ENCODE measurements at places on chromosomes 5 and 9. TPM values are rescaled to one million over a fixed set of nuclear protein-coding genes. Genes with fewer than 3 reads are reported as not detected.

Gene FBXL17
- 27.7 TPM for total RNA-seq

Gene CCNG1
- total RNA-seq = 82.5 TPM

Gene GCNT4
- 16.6 TPM for total RNA-seq

Gene RPP25L
- total RNA-seq = 6.7 TPM

Gene MAP1B
- 0.12 TPM for total RNA-seq

Gene CMYA5
- total RNA-seq = 0.10 TPM

Gene HMCN2
- not detected for total RNA-seq

Gene GRM6
- total RNA-seq = not detected

Gene PCDHA11
- total RNA-seq = not detected

Gene ENTPD2
- total RNA-seq = not detected

Gene FOXD4L6
- not detected for total RNA-seq

Gene SYK
- 0.81 TPM for total RNA-seq

DNA sequence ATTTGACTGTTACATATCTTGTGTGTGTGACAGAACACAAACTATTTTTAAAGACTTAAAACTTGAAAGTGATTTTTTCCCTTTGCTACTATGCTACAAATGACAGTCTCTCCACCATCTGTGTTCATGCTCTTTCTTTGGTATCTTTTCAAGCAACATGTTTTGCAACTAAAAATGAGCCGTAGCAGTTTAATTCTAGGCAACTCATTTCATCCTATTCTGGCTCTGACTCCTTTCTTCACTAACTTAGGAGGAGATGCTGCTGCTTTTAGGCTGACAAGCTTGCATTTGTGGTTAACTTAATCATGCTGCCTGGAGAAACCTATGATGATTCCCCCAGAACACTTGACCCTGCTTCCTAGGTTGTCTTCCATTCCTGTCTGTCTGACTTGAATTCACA, 100.6 kb downstream of the HACD4 start:
- H3K36me3 ChIP-seq = peaks cover 3% of the 10 kb centered on the region
- no peak overlapping the region for H3K27ac ChIP-seq
- no peak overlapping the region for H3K4me3 ChIP-seq
- H3K27me3 ChIP-seq = no peaks in the 10 kb centered on the region
- DNase-seq = no peak

DNA sequence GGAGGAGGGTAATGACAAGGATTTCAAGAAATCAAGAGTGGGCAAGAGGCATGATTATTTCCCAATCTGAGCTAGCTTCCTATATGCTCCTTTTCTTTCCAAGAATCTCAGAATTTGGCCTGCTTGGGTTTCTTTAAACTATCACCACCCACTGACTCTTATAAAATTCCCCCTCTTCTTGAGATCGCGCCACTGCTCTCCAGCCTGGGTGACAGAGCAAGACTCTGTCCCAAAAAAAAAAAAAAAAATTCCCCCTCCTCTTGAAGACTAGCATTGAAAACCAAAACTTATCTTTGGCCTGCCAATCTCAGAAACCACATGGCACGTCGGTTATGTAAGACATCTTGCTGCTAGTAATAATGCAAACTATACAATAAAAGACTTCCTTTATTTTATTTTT, 3.4 kb upstream of the DMXL1 start:
- no peaks in the 10 kb centered on the region for H3K36me3 ChIP-seq
- H3K4me3 ChIP-seq = no peak overlapping the region
- no peak for DNase-seq
- H3K27ac ChIP-seq = no peak overlapping the region

DNA sequence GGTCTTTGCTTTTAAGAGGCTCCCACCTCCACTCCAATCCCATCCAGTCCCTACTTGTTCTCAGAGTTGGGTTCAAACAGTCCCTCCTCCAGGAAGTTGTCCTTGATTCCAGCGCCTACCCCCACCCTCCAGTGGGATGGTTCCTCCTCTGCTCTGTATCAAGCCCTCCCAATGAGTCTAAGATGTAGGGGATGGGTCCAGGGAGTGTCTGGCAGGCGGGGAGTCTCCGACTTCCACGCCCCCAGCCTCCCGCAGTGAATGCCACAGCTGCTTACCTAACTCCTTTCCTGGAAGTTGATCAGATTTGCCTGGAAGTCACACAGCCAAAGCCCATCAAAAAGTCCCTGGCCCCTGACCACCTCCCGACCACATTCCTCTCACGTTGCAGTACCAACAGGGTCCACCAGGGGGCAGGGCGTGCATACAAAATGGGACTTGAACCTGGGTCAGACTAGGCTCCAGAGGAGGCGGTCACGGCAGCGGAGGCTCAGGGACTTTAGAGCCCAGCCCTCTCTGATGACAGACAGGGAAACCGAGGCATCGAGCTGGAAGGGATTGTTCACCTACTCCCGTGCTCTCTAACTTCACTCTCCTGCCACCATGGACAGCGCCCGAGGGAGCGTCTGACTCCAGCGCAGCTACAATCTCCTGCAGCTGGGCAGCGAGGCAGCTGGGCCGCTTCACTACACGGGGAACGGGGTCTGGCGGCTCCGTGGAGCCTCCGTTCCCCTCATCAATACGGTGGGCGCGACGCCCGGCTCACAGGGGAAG, 25.0 kb upstream of the TDRD7 start:
- H3K27me3 ChIP-seq = no peaks in the 10 kb centered on the region
- DNase-seq = peak; percentile 48
- H3K4me1 ChIP-seq = no peaks in the 10 kb centered on the region

DNA sequence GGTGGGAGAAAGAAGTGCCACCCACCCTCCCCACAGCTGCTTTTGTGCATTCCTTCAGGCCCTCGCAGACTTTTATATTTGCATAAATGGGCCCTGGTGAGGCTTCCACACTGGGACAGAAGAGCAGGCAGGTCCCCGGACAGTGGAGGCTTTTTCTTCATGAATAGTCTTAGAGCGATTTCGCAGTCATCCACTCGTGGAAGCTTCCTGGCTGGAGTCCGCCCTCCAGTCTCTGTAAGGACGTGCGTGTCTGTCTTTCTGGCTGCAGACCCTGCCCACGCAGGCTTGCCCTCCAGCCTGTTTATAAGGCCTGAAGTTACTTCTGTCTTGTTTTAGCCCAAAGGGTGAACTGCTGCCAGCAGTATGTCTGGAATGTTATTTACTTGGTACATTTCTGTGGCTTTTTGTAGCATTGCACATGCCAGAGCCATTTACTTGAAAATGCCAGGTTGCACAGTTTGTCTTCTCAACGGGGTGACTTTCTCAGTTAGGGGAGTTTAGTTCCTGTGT, 195.7 kb downstream of the AOPEP start:
- no peaks in the 10 kb centered on the region for H3K36me3 ChIP-seq
- no peak overlapping the region for H3K4me3 ChIP-seq

- no peak overlapping the region for H3K27ac ChIP-seq
- H3K4me1 ChIP-seq = no peaks in the 10 kb centered on the region
- H3K27me3 ChIP-seq = no peaks in the 10 kb centered on the region
- DNase-seq = no peak
- H3K4me3 ChIP-seq = no peak overlapping the region
Observed at GRCh38 chr5:128904805-128905567, 60.3 kb upstream of the SLC27A6 start.

GRCh38 chr9:33795819-33796218, 458 bp downstream of the PRSS3 start:
- peaks cover 4% of the 10 kb centered on the region for H3K27me3 ChIP-seq
- no peaks in the 10 kb centered on the region for H3K4me1 ChIP-seq
- no peak for DNase-seq
- no peak overlapping the region for H3K27ac ChIP-seq
- no peaks in the 10 kb centered on the region for H3K36me3 ChIP-seq

DNA sequence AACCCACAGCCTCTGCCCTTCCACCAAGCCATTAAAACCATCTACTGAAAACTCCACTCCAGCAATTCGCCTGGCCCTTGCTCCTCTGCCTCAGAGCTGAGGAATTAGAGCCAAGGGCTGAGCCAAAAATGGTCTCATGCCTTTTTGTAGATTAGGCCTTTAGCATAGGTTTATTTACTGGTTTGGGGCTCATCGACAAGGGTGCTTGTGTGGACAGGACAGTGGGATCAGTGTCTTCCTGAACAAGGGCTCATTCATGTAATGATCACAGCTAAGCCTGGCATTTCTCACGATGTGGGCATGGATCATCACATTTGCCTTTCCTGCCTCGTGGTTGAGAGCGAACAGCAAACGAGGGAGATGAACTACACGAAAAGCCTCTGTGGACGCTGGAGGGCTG, 59.2 kb upstream of the PHF24 start:
- peaks cover 17% of the 10 kb centered on the region for H3K27me3 ChIP-seq
- H3K27ac ChIP-seq = no peak overlapping the region
- no peaks in the 10 kb centered on the region for H3K36me3 ChIP-seq
- no peak for DNase-seq
- no peaks in the 10 kb centered on the region for H3K4me1 ChIP-seq

GRCh38 chr5:90408571-90409317, 812 bp downstream of the CETN3 start:
- peaks cover 10% of the 10 kb centered on the region for H3K36me3 ChIP-seq
- peak overlapping the region; percentile 96 for H3K27ac ChIP-seq
- H3K4me1 ChIP-seq = peaks cover 16% of the 10 kb centered on the region
- DNase-seq = peak; percentile 6
- peak overlapping the region; percentile 95 for H3K4me3 ChIP-seq
- no peaks in the 10 kb centered on the region for H3K27me3 ChIP-seq

GRCh38 chr5:5711112-5711511, 288.6 kb downstream of the ICE1 start:
- no peak overlapping the region for H3K27ac ChIP-seq
- DNase-seq = no peak
- no peaks in the 10 kb centered on the region for H3K36me3 ChIP-seq
- no peaks in the 10 kb centered on the region for H3K27me3 ChIP-seq
- H3K4me3 ChIP-seq = no peak overlapping the region

DNA sequence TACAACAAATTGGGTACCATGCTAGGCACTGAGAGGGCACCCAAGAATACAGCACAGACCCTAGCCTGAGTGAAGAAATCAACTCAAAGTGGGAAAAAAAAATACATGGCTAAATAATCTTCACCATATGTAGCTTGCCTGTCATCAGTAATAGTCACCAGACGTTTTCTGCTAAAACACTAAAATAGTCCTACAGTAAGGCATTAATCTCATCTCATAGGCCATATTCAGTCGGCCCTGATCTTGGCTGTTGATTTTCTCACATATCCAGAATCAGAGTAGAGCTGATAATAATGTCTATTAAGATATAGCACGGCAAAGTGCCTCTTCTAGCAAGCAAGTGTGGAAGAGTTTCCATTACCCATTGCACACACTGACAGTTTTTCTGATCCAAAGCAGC, 322.1 kb upstream of the SLC30A5 start:
- peaks cover 2% of the 10 kb centered on the region for H3K27me3 ChIP-seq
- no peak for DNase-seq
- no peaks in the 10 kb centered on the region for H3K4me1 ChIP-seq
- H3K4me3 ChIP-seq = no peak overlapping the region
- no peak overlapping the region for H3K27ac ChIP-seq

DNA sequence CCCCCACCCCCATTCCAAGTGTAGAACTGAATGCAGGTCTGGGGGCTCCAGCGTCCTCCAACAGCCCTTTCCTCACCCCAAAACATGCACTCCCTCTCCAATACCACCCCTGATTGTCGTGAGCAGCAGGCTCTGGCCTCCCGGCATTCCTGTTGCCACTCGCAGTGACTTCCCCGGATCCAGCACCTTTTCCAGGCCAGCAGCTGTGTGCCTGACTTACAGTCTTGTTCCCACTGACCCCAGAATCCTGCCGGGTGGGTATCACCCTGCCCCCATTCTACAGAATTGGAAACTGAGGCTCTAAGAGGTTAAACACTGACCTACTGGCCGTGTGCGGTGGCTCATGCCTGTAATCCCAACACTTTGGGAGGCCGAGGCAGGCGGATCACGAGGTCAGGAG, 127.2 kb downstream of the OLFM1 start:
- DNase-seq = no peak
- H3K4me3 ChIP-seq = no peak overlapping the region
- H3K36me3 ChIP-seq = no peaks in the 10 kb centered on the region
- H3K27ac ChIP-seq = no peak overlapping the region

DNA sequence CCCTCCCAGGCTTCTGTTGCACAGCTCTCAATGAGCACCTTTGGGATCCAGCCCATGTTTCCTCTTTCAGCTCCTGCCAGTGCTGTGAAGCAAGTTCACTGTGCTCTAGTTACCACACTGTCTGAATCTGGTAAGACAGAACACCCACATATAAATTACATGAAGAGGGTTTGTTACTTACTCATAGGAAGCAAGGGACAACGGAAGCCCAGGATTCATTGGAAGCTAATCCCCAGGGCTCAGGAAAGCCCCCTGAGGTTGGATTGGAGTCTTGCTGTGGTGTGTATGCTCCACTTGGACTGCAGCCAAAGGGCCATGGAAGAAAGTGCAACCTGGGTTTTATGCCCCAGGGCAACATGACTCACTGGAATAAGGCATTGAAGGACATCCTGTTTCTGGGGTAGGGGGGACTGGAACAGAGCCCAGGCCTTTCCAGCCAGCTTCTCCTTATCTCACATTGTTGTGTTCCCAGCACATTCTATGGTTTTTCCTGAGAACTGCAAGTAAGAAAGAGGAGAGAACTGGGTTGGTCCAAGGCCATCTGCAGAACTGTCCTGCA, 15.6 kb upstream of the CLK4 start:
- no peaks in the 10 kb centered on the region for H3K36me3 ChIP-seq
- H3K4me3 ChIP-seq = no peak overlapping the region
- H3K4me1 ChIP-seq = no peaks in the 10 kb centered on the region
- no peak overlapping the region for H3K27ac ChIP-seq

- no peaks in the 10 kb centered on the region for H3K36me3 ChIP-seq
- H3K27me3 ChIP-seq = no peaks in the 10 kb centered on the region
- DNase-seq = no peak
- no peaks in the 10 kb centered on the region for H3K4me1 ChIP-seq
- H3K4me3 ChIP-seq = no peak overlapping the region
Observed at GRCh38 chr9:2230362-2230761, 215.2 kb downstream of the SMARCA2 start.

Data from CD4-positive, CD25-positive, alpha-beta regulatory T cell (primary cell).